ENCODE measurements at places on chromosomes 3 and 15. TPM values are rescaled to one million over a fixed set of nuclear protein-coding genes. Genes with fewer than 3 reads are reported as not detected.

Gene SCAANT1
- not detected for total RNA-seq

Gene TLR9
- 0.09 TPM for total RNA-seq

Gene SCAP
- total RNA-seq, result 29.7 TPM

Gene GOLGA6L9
- total RNA-seq, result 1.5 TPM

Gene CCPG1
- total RNA-seq, result 39.9 TPM

Gene TIGIT
- total RNA-seq, result not detected

Gene CCDC80
- total RNA-seq, result 41.8 TPM

Gene CSPG5
- 1.2 TPM for total RNA-seq

Gene PLS1
- total RNA-seq, result 12.0 TPM

Gene CEMIP
- total RNA-seq, result 1.4 TPM

Gene DNASE1L3
- not detected for total RNA-seq

Gene GOLGA6D
- not detected for total RNA-seq

Gene ALPK3
- total RNA-seq, result 0.09 TPM

Gene EFHB
- 0.94 TPM for total RNA-seq

Gene FBXL2
- total RNA-seq, result 6.1 TPM

Gene CDC25A
- 8.9 TPM for total RNA-seq

Gene IL5RA
- not detected for total RNA-seq

Gene HEG1
- total RNA-seq, result 10.6 TPM

Gene C3orf22
- total RNA-seq, result not detected

Gene GATA2
- total RNA-seq, result 5.3 TPM

Gene ACTRT3
- total RNA-seq, result 2.4 TPM

Gene CELSR3
- total RNA-seq, result 3.1 TPM

Gene PLA2G4E
- not detected for total RNA-seq

Gene ARRDC4
- total RNA-seq, result 0.21 TPM

Gene EAF1
- 16.2 TPM for total RNA-seq

Gene PSTPIP1
- not detected for total RNA-seq

Gene CPA3
- total RNA-seq, result not detected

Gene FBXW12
- not detected for total RNA-seq

Gene FBXO40
- not detected for total RNA-seq

Gene SAMMSON
- not detected for total RNA-seq

Gene GLT8D1
- total RNA-seq, result 31.7 TPM

Gene CCRL2
- 0.09 TPM for total RNA-seq

Gene NANOGP8
- not detected for total RNA-seq

Gene TOPBP1
- 22.8 TPM for total RNA-seq

Gene KBTBD8
- 0.91 TPM for total RNA-seq

Gene B3GALNT1
- 0.10 TPM for total RNA-seq

Gene HACL1
- total RNA-seq, result 25.0 TPM

Measured in A549 treated with GW870086 at 1 μM for 4 hours (cell line).